ENCODE measurements at places on chromosomes 2 and 18. TPM values are rescaled to one million over a fixed set of nuclear protein-coding genes. Genes with fewer than 3 reads are reported as not detected.

The UGT1A7 gene
- 2.5 TPM for total RNA-seq

The ERBB4 gene
- total RNA-seq = 3.2 TPM

The LRATD1 gene
- total RNA-seq = 15.4 TPM

The CYP27C1 gene
- 7.8 TPM for total RNA-seq

The TRAPPC12 gene
- 60.4 TPM for total RNA-seq

The C2orf92 gene
- total RNA-seq = 11.2 TPM

The COX7A2L gene
- 103 TPM for total RNA-seq

The APOB gene
- total RNA-seq = 0.32 TPM

The RESP18 gene
- not detected for total RNA-seq

The NBEAL1 gene
- 122 TPM for total RNA-seq

The NEU4 gene
- total RNA-seq = 0.21 TPM

The NDUFS1 gene
- total RNA-seq = 84.6 TPM

The PLB1 gene
- 5.0 TPM for total RNA-seq

The ACVR1C gene
- total RNA-seq = 0.37 TPM

The CMPK2 gene
- 8.9 TPM for total RNA-seq

The SKOR2 gene
- total RNA-seq = not detected

The HJURP gene
- 8.9 TPM for total RNA-seq

The CD207 gene
- total RNA-seq = not detected

The TMX3 gene
- 97.6 TPM for total RNA-seq

Measured in urinary bladder (tissue), 4 donors.